Hepatocyte (in vitro differentiated cells): ENCODE measurements at places on chromosomes 12 and 14. TPM values are rescaled to one million over a fixed set of nuclear protein-coding genes. Genes with fewer than 3 reads are reported as not detected.
A peak's percentile ranks its signal among the peaks of the same experiment; 100 is the strongest.

GRCh38 chr12:72053604-72054003 lies 115.0 kb downstream of the TPH2 start:
- peak overlapping the region; percentile 86 for H3K27ac ChIP-seq
- DNase-seq, result peak; percentile 28
- peaks cover 11% of the 10 kb centered on the region for H3K4me1 ChIP-seq

The GALNT9 gene
- total RNA-seq, result 2.2 and 3.9 TPM in 2 replicates

GRCh38 chr14:23137813-23138535 lies 18.9 kb upstream of the CEBPE start:
- no peak overlapping the region for H3K4me3 ChIP-seq
- H3K27ac ChIP-seq, result peak overlapping the region; percentile 78
- no peak for DNase-seq

GRCh38 chr14:75328558-75329155 lies 50.0 kb downstream of the FOS start:
- no peak overlapping the region for H3K4me3 ChIP-seq
- H3K27me3 ChIP-seq, result no peaks in the 10 kb centered on the region
- no peak overlapping the region for H3K27ac ChIP-seq
- H3K36me3 ChIP-seq, result no peaks in the 10 kb centered on the region
- no peaks in the 10 kb centered on the region for H3K4me1 ChIP-seq
- DNase-seq, result no peak

GRCh38 chr14:104136472-104137296 lies 1.7 kb upstream of the KIF26A start:
- no peaks in the 10 kb centered on the region for H3K36me3 ChIP-seq
- no peak overlapping the region for H3K4me3 ChIP-seq
- no peak for DNase-seq
